D721Med (cell line): ENCODE measurements at places on chromosomes 5 and 9.

DNA sequence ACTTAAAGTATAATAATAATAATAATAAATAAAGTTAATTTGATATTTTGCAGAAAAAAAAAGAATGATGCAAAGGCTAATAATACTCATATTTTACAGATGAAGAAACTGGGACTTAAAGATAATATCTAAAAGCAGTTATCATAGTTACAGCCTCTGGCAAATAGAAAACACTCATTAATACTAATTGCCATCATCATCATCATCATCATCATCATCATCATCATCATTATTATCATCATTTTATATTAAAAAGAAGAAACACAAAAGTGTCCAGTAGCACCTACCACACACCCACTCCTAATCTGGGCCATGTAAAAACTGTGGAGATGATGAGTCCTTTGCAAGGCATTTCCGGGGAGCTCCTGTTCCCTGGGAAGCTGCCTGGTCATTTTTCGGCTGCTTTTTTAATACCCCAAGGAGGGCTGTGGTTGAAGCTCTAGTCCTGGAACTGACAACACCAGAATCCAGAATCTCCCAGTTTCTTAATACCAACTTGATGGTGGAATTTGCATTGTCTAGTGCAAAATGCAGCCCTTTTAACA, 70.8 kb downstream of the HTR4 start:
- DNase-seq: no peak

GRCh38 chr9:107269681-107270080, 13.4 kb upstream of the RAD23B start:
- DNase-seq: no peak

- DNase-seq: no peak
Measured at GRCh38 chr5:93510626-93511380, 70.2 kb downstream of the NR2F1-AS1 start.

GRCh38 chr5:126858441-126858840, 81.5 kb downstream of the LMNB1 start:
- no peak for DNase-seq

DNA sequence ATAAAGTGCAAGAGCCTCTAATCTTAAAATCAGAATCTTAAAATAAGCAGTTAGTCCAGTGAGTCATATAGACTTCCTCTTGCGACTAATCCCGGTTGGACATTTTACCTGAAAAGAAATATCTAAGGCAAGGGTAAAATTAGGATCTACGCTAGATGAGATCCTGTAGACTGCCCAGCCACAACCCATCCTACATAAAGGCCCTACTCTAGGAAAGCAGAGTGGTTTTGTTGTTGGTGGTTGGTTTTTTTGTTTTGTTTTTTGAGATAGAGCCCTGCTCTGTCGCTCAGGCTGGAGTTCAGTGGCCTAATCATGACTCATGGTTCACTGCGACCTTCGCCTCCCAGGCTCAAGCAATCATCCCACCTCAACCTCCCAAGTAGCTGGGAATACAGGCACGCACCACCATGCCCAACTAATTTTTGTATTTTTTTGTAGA, 6.9 kb downstream of the TSC1 start:
- no peak for DNase-seq

DNA sequence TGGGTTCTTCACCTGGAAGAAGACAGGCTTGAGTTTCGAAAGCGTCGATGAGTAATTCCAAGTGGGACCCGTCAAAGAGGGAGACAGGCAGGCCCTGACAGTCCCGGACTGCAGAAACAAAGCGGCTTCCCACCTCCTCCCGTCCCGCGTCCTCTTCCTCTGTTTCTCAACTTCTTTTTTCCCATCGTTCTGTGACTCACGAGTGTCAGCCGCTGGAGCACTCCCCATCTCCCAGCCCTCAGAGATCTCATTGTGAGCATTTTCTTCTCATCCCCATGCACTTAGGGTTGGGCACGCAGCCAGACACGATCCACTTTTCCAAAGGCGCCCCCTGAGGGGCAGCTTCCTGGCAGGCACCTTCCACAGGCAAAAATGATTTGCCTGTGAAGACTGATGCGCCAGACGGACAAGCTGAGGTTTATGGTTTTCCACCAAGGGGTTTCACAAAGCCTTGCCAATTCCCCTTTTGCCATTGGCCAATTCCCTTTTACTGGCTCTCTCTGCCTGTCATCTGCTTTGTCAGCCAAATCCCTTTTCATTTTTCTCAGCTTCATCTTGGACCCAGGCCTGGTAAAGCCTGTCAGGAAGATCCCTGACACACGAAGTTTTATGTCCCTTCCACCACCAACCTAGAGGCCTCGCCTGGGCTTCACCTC, 86.5 kb upstream of the ANKRD55 start:
- DNase-seq: no peak

DNA sequence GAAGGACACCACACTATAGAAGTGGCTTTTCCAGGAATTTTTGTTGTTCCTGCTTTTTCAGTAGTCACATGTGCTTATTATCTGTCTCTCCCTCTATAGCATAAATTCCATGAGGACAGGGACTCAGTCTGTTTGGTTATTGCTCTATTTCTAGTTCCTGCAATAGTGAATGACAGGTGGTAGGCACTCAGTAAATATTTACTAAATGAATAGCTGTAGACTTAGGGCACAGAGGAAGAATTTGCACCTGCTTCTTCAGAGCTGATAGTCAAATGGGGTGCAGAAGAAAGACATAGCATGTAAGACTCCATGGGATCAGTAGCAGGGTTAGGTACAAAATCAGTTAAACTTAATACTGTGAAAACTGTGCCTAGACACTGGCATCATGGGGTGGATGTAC, 580.2 kb downstream of the CCDC171 start:
- DNase-seq: no peak

DNA sequence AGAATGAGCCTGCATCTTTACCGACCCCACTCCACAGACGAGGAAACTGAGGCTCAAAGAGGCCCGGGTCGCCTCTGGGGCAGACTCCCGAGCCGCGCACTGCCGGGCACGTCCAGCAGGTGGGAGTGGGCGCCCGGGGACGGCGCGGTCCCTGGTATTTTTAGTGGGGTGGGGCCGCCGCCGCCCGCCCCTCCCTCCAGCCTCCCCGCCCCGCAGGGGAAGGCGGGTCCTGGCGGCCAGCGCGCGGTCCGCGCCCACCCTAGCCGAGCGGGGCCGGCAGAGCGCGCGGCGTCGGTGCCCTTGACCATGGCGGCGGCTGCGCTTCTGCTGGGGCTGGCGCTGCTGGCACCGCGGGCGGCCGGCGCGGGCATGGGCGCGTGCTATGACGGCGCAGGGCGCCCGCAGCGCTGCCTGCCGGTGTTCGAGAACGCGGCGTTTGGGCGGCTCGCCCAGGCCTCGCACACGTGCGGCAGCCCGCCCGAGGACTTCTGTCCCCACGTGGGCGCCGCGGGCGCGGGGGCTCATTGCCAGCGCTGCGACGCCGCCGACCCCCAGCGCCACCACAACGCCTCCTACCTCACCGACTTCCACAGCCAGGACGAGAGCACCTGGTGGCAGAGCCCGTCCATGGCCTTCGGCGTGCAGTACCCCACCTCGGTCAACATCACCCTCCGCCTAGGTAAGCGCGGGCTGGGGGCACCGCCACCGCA, at the start of gene LAMC3:
LAMC3 (plus strand) TSS at position 266 of the 710 bp plus-strand sequence; CDS start at position 307, 41 bp downstream.
- DNase-seq: no peak
